HS-5 (cell line): ENCODE measurements at places on chromosomes 1 and 21.
A peak's percentile ranks its signal among the peaks of the same experiment; 100 is the strongest.

DNA sequence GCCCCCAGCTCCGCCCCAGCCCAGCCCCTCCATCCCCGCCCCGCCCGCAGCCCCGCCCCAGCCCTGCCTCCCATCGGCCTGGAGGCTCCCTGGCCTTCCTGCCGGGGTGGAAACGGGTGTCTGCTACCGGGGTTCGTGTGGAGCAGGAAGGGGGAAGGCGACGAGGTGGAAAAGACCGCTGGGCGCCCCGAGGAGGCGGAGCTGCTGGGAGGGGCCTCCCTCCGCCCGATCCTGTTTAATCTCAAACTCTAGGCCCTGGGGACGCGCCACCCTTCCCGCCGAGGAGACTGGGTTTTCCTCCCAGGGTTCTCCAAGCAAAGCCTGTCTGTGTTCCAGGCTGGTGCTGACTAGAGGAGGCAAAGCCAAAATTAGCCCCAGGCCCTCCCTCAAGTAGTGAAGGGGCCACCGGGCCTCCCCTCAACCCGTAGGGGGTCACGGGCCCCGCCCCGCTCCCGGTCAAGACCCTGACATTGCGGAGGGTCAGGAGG, 16.2 kb upstream of the TTLL10 start:
- DNase-seq, result peak; percentile 1

DNA sequence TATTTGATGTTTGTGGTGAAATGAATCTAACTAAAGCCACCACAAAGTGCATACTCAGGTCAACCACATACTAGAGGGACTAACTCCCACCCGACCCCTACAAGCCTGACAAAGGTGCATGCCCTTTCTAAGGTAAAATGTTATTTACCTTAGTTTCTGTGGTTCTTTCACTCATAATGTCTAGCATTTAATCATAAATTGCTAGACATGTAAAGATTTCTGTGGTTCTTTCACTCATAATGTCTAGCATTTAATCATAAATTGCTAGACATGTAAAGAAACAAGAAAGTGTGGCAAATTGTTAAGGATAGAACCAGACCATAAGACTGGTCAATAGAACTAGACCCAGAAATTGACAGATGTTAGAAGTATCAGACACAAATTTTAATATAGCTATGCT, 193.0 kb upstream of the PBX1 start:
- DNase-seq, result no peak

DNA sequence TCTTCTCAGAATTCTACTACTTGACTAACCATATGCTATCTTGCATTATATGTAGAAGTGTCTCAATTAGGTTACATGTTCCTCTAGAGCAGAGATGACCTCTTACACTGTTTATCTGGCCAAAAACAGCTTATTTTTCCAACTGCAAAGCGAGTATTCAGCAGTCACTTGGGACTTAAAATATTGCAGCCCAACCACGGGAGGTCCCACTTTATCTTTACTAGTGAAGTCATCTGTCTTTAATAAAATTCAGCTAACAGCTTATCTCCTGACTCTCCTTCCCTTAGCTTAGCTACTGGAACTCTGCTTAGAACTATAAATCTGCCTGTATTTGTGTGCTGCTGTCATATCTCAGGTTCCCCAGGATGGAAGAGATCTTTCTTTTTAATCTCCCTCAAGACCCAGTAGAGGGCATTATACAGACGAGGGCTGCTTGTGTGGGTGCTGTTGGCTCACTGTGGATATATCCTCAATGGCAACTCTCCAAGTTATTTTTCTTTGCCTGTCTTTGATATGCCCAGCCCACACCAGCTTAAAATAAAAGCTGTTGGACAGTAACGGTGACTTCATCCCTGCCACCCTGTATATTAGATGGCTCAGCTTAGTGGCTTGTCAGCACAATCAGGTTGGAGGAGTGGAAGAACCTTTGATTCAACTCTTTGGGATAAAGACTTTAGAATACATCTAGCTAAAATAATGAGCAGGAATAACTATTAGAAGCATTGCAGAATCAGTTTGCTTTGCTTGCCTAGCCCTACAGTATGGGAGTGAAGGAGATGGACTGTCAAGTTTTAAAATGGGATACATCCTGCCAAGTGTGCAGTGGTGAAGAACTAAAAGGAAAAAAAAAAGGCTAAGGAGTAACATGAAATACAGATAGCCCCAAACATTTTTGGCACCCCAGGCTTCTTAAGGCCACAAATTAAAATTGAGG, 9.6 kb downstream of the ENSA start:
- peak; percentile 52 for DNase-seq

DNA sequence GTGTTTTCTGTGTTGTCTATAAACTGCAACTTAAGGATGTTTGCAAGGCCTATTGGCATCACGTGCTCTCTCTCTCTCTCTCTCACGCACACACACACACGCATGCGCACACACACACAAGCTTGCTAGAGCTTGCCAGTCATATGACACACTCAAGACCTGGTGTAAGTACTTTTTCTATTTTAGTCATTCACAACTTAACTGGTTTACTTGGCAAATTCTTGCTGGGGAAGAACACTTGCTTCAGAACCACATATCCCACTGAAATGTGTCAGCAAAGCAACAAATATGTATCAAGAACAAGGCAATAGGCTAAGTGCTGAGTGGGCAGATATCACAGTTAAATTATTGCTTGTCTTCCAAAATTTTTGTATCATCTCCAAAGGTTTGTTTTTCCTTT, 107.8 kb downstream of the DISC1 start:
- DNase-seq, result no peak

DNA sequence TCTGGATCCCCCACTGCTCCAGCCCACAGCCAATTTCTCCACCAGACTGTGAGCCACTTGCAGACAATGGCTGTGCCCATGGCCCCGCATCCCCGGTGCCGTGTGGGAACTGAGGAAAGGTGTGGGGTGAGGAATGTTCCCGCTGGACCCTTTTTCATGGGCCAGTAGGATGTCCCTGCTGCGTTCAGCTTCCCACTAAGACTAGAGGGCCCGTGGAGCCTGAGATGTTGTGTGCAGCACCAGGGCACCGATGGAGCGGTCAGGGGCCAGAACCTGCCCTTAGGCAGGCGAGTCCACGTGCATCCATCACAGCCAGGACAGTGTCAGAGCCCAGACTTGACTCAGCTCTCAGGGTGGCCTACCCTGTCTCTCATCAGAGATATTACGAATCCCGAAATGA, 105.7 kb upstream of the COL6A1 start:
- no peak for DNase-seq

DNA sequence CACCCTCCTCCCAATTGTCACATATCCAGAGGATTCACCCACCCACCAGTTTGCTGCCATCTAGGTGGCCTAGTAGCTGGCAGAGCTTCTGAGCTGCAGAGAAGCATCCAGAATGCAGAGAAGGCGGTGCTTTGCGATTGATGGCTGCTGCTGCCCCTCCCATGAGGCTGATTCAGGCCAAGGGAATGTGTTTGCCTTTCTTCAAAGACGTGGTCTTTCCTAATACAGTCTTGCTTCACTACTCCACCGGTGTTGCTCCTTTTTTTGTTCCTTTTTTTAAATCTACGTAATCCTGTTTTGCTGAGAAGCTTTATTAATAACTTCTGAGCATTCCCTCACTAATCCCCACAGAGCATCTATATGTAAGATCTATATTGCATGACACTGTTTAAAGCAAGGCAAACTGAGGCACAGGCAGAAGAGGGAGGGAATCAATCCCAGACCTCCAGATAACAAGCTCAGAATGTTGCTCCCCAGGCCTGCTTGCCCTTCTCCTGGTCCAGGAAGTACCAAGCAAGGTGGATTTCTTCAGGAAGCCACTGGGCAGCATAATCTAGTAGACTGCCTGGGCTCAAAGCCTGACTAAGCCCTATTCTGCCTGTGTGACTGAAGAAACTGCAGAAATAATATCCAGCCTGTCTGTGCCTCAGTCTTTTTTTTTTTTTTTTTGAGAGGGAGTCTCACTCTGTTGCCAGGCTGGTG, 275.5 kb upstream of the FMN2 start:
- DNase-seq, result peak; percentile 68

DNA sequence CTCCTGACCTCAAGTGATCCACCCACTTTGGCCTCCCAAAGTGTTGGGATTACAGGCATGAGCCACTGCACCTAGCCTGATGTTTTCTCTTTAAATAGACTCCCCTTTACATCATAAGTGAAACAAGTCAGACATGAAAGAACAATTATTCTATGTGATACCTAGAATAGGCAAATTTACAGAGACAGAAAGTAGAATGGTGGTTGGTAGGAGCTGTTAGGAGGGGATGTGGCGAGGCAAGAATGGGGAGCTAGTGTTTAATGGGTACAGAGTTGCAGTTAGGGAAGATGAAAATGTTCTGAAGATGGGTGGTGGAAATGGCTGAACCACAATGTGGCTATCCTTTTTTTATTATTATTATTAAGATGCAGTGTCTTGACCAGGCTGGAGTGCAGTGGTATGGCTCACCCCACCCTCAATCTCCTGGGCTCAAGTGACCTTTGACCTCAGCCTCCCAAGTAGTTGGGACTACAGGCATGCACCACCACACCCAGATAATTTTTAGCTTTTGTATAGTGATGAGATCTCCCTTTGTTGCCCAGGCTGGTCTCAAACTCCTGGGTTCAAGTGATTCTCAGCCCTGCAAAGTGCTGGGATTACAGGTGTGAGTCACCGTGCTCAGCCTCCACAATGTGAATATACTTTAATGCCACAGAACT, 28.4 kb downstream of the ELF3 start:
- no peak for DNase-seq
